COLO829 (cell line): ENCODE measurements at places on chromosomes 7 and 10.

GRCh38 chr10:131654471-131655087 is 246.2 kb upstream of the PPP2R2D start:
- DNase-seq: no peak

GRCh38 chr7:133344275-133344674 is 91.4 kb downstream of the EXOC4 start:
- peak; percentile 40 for DNase-seq

GRCh38 chr10:99917963-99918825 is 91.6 kb downstream of the DNMBP start:
- DNase-seq: no peak

GRCh38 chr7:12709726-12710502 is 22.5 kb downstream of the ARL4A start:
- no peak for DNase-seq

GRCh38 chr7:104903044-104903443 is 111.0 kb upstream of the KMT2E start:
- DNase-seq: no peak

- no peak for DNase-seq
Measured at GRCh38 chr7:96136600-96137239, 185.2 kb downstream of the SLC25A13 start.

DNA sequence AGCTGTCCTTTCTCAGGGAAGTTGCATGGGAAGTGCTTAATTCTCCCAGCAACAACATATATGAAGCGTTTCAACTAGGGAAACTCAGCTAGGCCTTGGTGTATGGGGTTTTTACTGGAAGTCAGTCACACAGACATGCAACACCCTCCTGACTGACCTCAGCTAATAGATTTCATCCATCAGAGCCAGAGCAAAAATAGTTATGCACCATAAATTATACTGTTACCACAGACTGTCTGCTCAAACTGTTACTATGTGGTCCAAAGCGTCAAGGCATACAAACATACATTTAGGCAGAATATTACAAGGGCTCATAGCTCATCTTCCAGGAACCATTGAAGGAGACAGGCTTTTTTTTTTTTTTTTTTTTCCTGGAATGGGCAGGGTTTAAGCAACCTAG is 417.9 kb downstream of the ANKRD7 start:
- no peak for DNase-seq

DNA sequence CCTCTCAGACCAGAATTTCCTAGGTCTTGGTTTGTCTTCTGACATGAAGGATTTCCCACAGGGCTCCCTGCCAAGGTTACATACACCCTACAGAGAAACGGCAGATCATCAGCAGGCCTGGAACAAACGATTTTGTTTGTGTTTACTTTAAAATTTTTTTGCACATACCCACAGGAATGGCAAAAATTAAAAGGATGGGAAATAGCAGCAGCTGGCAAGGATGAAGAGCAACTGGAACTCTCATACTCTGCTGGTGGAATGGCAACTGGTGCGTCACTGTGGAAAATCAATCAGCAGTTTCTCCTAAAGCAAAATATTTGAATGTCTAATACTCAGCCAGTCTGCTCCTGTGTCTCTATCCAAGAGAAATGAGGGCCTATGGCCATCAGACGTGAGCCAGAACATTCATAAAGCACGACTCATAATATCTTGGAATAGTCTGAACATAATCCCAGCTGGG is 6.5 kb downstream of the BAIAP2L1 start:
- no peak for DNase-seq

GRCh38 chr10:113381981-113382509 is 170.8 kb upstream of the HABP2 start:
- peak; percentile 39 for DNase-seq

DNA sequence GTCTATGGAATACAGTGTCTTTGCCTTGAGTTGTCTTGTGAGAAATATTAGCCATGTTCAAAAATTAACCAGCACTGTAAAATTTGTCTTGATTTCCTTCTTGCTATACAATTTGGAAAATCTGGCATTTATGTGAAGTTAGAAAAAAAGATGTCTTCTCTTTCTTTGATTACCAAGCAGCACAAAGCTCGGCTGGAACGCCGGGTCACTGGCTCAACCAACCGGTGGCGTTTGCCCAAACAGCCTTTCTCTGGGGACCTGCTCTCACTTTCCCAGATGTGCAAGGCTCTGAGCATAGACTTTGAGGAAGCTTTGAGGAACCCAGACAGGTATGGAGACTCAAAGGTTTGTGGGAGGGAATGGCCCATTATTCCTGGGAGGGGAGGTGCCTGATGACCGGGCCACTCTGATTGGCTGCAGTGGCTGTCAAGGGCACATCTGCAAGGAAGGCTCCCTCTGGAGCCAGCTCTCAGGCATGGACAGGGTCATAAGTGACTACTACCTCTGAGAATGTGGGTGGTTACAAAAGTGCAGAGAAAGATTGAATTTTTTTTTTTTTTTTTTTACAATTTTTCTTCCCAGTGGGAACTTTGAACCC is 5.6 kb downstream of the BTBD16 start:
- no peak for DNase-seq

DNA sequence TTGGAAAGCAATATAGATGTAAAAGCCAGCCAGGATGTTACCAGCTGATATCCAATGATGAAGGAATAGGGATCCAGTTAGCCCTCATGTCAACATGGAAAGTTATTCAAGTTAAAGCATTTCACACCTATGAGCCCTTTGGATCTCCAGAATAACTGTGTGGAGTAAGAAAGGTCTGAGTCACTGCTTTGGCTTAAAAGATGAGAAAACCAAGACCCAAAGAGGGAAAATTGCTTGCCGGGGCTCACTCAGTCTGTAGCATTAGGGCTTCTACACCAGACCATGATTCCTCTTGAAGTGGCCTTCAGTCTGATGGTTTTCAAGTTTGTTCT is 12.6 kb downstream of the LSM5 start:
- no peak for DNase-seq

GRCh38 chr10:112807013-112807412 is 143.0 kb upstream of the TCF7L2 start:
- DNase-seq: no peak

GRCh38 chr10:56296618-56297017 is 64.4 kb downstream of the ZWINT start:
- DNase-seq: no peak

DNA sequence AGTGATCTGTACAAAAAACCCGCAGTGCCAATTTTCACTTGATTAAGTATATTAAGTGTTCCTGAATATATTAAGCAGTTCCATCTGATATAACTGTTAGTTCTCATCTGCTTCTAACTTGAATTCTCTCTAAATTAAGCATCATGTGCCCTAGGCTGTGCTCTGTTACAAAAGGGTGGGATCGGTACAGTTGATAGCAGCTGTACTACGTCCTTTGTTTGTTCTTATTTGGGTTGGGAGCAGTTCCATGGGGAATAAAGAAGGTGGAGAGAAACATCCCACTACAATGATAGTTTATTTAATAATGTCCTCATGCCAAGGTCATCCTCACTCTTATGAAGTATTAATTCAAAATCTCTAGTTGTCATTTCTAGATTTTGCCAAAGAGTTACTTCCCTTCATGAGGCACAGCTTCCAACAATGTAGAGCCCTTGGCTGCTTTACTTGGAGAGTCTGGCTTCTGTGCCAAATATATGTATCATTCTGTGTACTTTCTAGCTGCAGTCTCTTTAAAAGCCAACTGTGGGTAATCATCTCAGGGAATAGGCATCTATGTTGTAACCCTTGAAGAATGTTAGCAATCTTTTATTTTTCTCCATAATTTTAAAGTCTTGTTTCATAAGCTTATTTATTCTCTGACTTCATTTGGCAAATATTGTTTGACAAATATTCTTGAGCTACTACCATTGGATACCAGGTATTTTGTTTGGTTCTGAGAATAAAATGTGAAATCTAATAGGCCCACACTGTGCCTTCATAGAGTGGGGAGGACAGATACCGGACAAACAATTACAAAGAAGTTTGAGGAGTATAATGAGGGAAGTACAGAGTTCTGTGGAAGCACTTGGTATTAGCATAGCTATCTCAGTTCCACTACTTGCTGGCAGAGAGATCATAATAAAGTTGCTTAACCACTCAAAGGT is 22.4 kb upstream of the AHR start:
- DNase-seq: no peak

- DNase-seq: no peak
Measured at GRCh38 chr7:87497482-87497881, 22.0 kb upstream of the ABCB4 start.

DNA sequence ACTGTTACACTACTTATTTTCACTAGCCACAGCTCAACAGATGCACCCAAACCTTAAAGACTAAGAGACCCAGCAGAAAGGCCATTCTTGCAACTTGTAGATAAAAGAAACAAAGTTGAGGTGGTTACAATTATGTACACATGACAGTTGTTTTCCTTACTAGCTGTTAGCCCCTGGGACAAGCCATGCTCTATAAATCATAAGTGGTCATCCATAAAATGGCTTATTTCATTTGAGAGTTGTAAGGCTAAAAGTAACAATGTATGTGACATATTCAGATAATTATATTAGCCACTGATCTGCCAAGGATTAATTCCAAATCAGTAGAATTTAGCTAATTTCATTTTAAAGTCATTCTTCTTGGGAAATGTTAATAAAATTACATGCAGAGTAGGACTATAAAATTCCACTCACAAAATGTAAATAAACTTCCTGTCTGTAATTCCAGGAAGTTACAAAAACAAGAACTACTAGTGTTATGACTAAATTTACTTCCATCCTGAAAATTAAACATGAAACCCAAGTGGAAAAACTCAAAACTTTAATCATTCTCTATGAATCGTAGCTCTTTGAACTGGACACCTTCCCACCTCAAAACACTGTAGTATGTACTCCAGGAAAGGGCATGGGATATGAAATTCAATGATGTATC is 13.3 kb downstream of the SLC37A3 start:
- DNase-seq: no peak

GRCh38 chr7:79377097-79377496 is 76.4 kb downstream of the MAGI2 start:
- no peak for DNase-seq

- DNase-seq: peak; percentile 6
Measured at GRCh38 chr10:69065406-69066361, 22.2 kb upstream of the SRGN start.

DNA sequence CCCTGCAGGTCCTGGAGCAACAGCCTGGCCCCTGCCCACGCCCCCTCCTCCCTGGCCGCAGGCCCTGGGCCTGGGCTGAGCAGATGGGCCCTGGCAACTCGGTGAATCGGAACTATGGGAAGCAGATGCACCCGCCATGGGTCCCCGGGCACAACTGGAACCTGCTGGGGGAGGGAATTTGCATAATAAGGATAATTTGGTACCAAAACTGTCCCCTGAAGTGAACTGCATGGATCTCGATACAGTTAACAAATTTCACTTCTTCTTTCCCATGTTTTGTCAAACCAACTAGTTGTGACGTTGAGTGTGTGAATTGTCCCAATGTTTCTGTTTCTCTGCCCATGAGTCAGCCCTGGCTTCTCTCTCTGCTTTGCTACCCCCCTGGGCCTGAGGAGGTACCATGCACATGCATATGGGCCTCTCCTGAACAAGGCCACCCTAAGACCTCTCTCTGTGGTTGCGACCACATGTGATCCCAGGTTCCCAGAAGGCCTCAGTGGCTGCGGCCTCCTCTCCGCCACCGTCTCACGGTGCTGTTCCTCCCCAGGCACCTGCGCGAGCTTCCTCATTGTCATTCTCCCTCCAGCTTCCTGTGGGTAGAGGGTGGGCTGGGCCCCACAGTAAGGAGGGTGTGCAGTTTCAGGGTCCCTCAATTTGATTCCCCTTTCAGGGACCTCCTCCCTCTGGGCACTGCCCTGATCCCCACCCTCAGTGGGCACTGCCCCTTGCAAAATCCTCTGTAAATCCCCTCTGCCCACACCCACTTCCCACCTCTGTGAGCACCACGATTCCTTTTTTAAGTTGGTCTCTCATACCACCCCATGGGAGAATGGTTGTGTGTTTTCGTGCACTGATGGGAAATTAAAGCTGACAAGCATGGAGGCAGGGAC is 40.0 kb downstream of the FIGNL1 start:
- DNase-seq: no peak
